ENCODE measurements at places on chromosomes 7 and 10.

GRCh38 chr7:49418963-49419362 is 354.5 kb upstream of the VWC2 start:
- DNase-seq: no peak

DNA sequence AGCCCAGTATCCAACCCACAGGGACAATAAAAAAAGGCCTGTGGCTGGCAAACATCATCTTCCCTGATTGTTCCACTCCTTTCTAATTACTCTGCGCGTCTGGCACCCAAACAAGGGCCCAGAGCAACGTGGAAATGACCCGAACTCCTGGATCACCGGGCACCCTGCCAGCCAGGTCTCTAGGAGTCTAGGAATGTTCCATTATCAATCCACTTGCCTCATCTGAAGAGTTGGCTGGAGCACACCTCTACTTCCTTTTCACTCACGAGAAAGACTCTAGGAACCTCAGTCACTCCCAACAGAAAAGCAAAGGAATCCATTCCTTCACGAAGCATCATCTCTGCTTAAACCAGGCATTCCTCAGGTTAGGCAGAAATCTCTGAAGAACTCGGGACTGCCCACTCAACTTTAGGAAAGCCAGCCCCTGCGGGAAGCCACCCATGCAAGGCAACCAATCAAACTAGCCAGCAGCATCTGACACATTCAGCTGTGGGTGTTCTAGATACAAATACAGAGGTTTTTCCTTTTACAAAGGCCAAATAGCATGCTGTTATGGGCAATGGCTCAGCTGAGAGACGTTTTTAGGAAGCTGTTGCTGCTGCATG is 37.7 kb downstream of the ATXN7L1 start:
- no peak for DNase-seq

DNA sequence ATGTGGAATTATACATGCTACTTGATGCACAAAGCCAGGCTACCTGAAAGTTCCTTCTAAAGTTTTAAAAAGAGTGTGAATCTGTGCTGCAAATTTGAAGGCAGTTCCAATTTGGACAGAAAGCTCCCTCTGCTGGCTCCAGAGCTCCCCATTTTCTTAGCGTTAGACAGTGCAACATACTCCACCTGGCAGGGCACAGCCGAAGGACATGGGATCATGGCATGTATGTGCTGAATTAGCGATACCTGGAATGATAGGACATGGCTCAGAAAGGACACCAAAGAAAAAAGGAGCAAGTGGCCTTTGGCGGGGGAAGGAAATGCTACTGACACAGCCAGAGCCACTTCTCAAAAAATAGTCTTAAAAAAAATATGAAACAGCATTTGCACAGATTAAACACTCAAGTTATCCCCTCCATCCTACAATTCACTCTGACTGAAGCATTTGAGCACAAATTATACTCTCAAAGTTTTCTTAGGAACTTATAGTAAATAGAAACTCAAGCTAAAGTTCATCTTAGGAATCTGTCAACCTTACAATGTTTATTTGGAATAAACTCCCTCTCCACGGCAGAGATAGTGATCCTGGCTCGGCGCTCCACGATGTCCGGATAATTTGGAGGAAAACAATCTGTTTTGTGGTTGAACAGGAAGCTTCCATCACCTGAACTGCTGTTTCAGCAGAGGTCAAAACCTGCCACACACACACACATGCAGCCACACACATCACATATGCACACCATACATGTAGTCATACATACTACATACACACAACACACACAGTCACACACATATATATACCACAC is 80.0 kb downstream of the C7orf25 start:
- peak; percentile 34 for DNase-seq

DNA sequence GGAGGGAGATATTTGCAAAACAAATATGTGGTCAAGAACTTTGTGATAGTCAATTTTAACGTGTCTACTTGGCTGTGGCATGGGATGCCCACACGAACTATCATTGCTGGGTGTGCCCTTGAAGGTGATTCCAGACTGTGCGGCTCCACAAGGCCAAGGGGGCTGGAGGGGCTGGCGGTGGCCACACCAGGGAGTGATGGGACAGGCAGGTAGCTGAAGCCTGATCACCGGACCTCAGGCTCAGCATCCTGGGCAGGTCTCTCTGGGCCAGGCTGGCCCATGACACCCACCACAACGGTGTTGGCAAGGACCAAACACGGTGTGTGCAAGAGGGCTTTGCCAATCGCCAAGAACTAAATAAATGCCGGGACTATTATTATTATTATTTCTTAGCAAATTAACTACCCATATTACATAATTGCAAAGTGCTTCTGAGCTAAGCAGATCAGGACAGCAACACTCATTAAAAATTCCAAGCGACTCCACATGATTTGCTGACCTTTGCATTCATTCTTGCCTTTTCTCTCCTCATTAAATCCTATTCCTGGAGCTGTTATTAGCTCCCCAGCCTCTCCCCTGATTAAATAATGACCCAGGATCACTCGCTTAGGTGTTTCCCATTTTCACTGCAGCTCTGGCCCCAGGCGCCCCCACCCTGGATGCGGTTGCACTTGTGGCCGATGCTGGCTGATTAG is 35.4 kb upstream of the PPP2R2D start:
- no peak for DNase-seq

- DNase-seq: no peak
Measured at GRCh38 chr10:24127516-24127915, 81.4 kb upstream of the KIAA1217 start.

Data from cerebellar cortex (tissue), 1 donor.